Activated CD4-positive, alpha-beta T cell treated with anti-CD3 and anti-CD28 coated beads, Interleukin-2, amount 10 ng/mL, durations not matched to agents 24 days and 14 days (primary cell): ENCODE measurements at places on chromosomes 4 and X.

GRCh38 chr4:153212736-153213135 lies 8.5 kb downstream of the TRIM2 start:
- no peak for DNase-seq

DNA sequence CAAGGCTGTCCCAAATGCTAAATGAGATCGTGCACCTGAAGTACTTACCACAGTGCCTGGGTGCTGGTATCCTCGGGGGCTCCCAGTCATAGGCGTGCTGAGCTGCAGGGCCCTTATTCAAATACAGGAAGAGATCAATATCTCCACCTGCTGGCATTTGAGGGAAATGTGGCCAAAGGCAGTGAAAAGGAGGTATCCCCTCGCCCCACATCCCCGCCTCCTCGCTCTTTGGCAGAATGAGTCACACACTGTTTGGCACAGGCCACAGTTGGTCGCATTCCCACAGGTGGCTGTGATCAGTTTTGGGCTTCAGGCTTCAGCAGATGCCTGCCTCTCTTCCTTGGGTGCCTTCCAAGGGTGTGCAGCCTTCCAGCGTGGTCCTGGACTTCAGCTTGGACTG lies 28.4 kb downstream of the ZNF185 start:
- peak; percentile 80 for DNase-seq

- no peak for DNase-seq
These were observed 2108.9 kb upstream of the TENM3 start for GRCh38 chr4:180134091-180134866.

DNA sequence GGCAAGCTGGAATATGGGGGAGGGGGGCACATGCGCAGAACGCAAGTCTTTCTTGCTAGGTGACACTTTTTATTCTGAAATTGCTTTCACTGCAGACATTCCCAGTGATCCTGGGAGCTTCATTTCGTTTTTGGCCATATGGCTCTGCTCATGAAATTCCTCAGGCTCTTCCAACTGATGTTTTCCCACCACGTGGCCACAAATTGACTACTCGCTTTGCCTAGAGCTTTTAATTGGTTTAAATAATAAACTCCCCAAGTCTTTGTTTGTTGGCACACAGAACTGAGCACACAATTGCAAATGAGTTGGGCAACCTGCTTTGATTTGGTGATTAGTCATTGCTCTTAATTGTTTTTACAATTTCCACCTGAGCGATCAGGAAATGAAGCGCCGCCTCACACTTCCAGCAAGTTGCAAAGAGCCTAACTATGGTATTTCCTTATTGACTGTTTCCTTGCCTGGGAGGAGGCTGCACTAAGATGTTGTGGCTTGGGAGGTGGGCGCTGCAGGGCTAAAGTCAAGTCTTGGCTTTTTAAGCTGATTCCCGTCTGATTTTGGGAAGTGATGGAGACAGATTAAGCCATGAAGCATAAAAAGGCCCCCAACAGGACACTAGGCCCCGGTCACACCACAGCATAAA lies 282.5 kb downstream of the ZIC3 start:
- no peak for DNase-seq

GRCh38 chr4:98939892-98940298 lies 11.0 kb upstream of the EIF4E start:
- peak; percentile 67 for DNase-seq
